Activated CD4-positive, alpha-beta T cell treated with anti-CD3 and anti-CD28 coated beads, Interleukin-10, Interleukin-2, amounts not matched to agents 100 ng/mL and 50 ng/mL, durations not matched to agents 16 hours and 8 hours (primary cell): ENCODE measurements at places on chromosomes 5 and 9.
A peak's percentile ranks its signal among the peaks of the same experiment; 100 is the strongest.

DNA sequence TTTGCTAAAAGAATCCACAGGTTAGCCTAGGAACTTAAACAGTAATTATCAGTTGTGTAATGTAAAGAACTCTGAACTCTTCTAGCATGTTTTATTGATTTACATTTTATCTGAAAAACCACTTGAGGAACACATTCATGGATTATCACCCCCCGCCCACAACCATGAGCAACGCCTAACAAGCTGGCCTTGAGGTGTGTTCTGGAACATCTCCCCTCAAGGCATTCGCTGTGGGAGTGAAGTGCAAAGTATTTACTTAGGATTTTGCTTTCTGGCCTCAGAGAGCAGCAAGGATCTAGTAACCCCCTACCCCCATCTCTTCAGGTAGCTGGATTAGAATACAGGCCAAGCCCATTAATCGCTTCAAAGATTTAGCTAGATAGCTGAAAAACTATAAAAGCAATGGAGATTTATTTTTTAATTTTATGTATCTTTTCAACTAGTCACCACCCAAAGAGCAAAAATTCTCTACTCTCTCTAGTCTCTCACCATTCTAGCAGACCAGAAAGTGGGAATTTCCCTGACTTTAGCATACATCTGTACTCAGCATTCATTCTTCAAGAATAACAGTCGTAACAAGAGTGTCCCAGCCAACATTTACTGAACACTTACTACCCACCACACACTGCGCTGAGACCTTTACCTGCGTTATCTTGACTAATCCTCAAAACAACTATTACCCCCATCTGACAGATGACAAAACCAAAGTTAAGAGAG lies 37.2 kb downstream of the DDX31 start:
- no peak for DNase-seq

GRCh38 chr5:11733185-11733839 lies 170.9 kb downstream of the CTNND2 start:
- no peak for DNase-seq

- no peak for DNase-seq
Observed at GRCh38 chr9:129554649-129555048, 66.3 kb downstream of the C9orf50 start.

- DNase-seq = peak; percentile 85
Observed at GRCh38 chr9:93134015-93134739, at the start of gene NINJ1. Gene NINJ1 (minus strand): TSS chr9:93134251. CDS start chr9:93134217, 34 bp downstream.

GRCh38 chr5:112156211-112156610 lies 262.9 kb downstream of the EPB41L4A start:
- no peak for DNase-seq

DNA sequence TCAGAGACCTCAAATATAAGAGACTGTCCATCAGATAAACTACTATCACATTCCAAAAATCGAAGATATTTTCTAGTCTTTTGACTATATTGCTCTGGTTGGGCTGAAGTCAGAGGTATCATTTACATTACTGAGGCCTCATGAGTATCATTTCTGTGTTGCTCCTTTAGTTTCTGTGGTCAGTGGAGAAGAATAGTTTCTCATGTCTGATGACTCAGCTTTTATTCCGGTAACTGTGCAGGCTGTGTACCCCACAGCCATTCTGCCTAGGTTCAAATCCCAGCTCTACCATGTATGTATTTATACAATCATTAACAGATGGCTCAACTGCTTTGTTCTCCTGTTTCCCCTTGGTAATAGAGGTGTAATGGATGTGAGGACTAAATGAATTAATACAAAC lies 179.3 kb downstream of the ALDH1A1 start:
- DNase-seq = peak; percentile 8

DNA sequence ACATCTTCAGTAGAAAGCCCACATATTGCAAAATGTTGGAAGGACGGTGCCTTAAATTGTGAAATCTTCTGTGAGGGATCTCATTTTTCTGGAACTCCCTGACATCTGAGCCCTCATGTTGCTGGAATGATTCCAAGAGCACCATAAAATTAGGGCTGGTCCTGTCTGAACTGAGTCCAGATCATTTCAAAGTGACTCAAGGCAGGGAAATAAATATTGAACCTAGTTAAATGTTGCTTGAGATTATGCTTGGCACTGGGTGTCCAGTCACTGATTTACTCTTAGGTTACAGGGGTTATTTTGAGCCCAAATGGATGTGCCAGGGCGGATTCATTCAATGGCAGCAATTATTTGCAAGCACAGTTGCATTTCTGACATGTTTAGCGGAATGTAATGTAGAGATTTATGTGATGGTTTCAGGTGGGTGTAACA lies 437.0 kb downstream of the PIK3R1 start:
- no peak for DNase-seq

- no peak for DNase-seq
Observed at GRCh38 chr5:56356121-56356835, 123.1 kb upstream of the ANKRD55 start.

DNA sequence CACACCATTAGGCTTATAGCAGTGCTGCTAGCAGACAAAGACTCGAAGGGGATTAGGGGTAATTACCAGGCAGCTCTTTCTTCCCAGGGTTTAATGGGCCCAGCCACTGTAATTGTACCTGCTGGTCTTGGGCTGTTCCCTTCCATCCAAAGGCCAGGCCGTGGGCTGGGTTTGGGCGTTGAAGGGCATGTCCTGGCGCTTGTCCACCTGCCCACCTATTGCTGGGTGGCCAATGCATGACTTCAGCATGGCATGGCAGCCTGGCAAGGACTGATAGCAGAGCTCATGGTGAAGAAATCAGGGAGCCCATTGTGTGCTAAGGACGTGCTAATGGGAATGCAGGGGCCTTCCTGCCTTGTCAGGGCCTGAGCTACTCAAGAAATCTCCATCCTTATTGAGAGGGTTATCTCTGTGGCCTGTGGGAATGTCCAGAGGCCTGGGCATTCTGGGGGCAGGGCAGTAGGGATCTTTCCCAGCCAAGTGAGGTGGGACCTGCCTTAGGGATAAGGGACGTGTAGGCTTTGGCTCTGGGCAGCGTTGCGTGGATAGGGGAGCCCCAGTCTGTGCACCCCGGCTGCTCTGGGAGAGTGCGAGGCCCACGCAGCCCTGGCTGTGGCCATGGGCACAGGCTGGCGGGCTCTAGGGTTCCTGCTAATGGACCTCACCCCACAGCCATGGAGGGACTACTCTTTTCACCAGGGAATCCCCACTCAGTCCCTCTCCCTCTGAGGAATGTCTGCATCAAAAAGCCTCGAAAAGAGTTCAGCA lies 116.1 kb upstream of the PITX1 start:
- no peak for DNase-seq

GRCh38 chr5:135880801-135881200 lies 14.8 kb downstream of the IL9 start:
- DNase-seq = no peak

DNA sequence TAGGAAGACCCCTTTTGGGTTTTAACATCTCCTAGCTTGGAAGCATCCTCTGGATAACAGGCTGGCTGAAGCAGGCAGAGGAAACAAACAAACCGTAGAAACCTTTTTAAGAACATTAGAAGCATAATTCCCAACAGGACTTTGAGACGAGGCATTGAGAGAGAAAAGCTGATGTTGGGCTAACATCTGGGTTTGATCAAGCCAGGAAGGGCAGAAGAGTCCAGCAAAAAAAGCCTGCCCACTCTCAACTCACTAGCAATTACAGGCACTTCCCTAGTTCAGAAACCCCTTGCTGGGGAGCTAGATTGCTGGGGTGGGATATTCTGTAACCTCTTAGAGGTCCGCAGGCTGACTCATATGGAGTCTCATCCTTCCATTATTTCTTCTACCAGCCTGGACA lies 75.4 kb upstream of the CTNNA1 start:
- no peak for DNase-seq
